Cerebellar nuclear complex (tissue), 1 donor: ENCODE measurements at places on chromosomes 1 and 21.

DNA sequence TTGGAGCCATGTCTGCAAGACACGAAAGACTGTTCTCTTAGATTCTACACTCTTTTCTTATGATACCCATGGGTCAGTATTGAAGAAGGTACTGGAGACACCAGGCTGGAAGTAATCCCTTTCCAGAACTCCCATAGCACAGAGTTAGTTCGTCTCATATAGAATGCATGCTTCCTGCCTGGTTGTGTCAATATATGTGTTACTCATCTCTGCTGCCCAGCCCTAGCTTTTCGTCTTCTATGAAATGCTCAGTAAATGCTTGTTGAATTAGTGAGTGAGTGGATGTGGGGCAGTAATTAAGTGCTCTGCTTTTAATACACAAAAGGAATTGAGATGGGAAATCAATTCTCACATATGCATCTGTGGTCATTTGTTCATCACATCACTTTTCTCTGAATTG is 32.1 kb downstream of the ADCY10 start:
- DNase-seq = no peak

DNA sequence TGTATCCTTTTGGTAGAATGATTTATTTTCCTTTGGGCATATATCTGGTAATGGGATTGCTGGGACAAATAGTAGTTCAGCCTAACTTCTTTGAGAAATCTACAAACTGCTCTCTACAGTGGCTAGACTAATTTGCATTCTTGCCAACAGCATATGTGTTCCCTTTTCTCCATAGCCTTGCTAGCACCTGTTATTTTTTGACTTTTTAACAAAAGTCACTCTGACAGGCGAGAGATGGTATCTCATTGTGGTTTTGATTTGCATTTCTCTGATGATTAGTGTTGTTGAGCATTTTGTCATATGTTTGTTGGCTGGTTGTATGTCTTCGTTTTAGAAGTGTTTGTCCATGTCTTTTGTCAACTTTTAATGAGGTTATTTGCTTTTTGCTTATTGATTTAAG is 99.8 kb downstream of the UCK2 start:
- DNase-seq = no peak

DNA sequence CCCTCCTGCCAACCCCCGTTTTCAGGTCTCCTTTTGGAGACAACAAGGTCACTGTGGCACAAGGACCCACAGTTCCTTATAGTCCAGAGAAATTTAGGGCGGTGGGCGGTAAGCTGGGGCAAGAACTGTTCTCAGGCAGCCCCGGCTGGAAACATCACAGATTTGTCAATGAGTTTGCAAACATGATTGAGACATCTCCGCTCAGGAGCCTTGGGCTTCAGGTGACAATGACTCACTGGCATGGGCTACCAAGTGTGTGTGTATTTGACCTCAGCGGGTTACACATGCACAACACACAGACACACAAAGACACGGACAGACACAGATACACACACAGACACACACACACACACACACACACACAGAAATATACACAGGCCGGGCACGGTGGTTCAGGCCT is 58.2 kb upstream of the ABCG1 start:
- DNase-seq = no peak

GRCh38 chr1:229941160-229941559 is 125.9 kb upstream of the GALNT2 start:
- no peak for DNase-seq

DNA sequence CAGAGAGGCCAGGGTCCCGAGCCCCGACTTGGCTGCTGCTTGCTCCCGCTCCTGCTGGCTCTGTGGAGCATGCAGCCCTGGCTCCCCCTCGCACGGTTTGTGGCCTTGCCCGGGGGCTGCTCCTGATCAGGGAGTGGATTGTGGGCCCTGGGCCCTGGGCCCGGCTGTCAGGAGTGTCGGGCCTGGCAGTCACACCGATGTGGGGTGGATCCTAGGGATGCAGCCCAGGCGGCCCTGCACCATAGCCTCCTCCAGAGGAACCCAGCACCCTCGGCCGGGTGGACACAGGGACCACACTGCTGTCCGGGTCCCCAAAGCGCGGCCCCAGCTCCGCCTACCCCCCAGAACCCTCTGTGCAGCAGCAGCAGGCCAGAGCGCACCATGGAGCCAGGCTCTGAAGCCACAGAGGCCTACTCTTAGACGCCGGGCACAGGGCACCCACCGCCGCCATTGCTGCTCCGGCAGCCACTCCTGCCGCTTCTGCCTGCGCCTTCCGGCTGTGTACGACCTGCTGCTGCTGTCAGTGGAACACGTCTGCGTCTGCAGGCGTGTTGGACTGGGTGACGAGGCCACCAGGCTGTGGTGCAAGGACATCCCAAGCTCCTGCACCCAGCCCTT is 9.4 kb downstream of the SLX9 start:
- DNase-seq = no peak

- no peak for DNase-seq
Observed at GRCh38 chr21:28856588-28857250, 136.0 kb downstream of the LTN1 start.

GRCh38 chr1:203548892-203549291 is 54.9 kb downstream of the OPTC start:
- DNase-seq = no peak

GRCh38 chr21:32147041-32147440 is 131.8 kb downstream of the MIS18A start:
- DNase-seq = no peak

DNA sequence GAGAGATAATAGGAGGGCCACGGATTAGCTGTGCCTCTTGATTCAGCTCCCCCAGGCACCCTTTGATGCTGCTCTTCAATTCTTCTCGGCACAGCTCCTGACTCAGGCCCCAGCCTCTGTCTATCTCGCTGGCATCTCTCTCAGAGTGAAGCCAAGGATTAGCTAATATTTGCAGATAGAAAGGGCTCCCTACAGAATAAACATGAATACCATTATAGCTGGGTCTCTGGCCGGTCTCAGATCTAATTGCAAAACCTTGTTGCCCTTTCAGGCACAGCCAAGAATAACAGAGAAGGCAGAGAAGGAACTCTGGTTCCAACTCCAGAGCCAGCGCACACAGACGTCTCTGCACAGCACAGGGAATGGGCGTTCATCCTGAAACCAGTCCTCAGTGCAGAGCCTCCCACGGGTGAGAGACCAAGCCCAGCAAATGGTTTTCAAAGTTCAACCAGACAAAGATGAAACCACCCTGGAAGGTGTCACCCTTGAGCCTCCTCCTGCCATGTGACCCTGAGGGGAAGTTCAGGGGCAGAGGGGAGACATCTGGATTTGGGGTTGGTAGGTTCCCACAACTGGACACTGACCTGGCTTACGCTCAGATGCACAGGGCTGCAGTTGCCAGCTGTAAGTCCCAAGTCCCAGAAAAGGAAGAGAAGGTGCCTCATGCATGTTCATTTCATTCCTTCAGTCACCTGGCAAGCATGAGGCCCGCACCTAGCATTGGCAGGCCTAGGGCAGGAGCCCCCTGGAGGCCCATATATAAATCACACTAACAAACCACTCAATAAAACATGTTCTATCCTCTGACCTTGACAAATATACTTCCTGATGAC is 394.0 kb downstream of the NPHP4 start:
- no peak for DNase-seq

GRCh38 chr1:231590453-231591198 is 36.0 kb upstream of the DISC1 start:
- no peak for DNase-seq
